ENCODE measurements at places on chromosomes 12 and 14.

DNA sequence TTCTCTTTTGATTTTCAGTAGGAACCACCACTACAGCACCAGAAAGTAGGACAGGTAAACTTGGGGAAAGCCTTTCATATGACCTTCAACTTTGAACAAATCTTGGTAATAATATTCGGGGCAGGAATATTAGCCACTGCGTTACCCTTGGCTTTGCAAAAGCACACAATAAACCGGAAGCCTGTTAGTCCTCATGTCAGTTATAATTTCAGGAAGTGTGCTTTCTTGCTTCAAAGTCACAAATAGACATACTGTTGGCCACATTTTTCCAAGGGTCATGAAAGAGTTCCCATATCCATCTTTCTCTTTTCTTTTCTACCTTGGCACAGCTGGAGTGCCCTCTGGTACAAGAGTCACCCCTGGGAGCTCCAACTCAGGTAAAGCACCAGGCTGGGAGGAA is 167.2 kb upstream of the CNTN1 start:
- no peak for DNase-seq
- H3K4me1 ChIP-seq = no peaks in the 10 kb centered on the region
- no peak overlapping the region for H3K4me3 ChIP-seq
- no peaks in the 10 kb centered on the region for H3K36me3 ChIP-seq

GRCh38 chr14:101350021-101350420 is 211.3 kb upstream of the DIO3 start:
- no peak overlapping the region for H3K27ac ChIP-seq
- H3K4me3 ChIP-seq = no peak overlapping the region
- H3K4me1 ChIP-seq = no peaks in the 10 kb centered on the region
- H3K36me3 ChIP-seq = no peaks in the 10 kb centered on the region
- no peak for DNase-seq

- DNase-seq = no peak
- no peak overlapping the region for H3K27ac ChIP-seq
- H3K4me3 ChIP-seq = no peak overlapping the region
- H3K4me1 ChIP-seq = no peaks in the 10 kb centered on the region
- H3K36me3 ChIP-seq = no peaks in the 10 kb centered on the region
Measured at GRCh38 chr12:70948976-70949336, 28.4 kb upstream of the PTPRR start.

GRCh38 chr14:71521238-71522135 is 410.7 kb upstream of the RGS6 start:
- H3K4me1 ChIP-seq = peaks cover 12% of the 10 kb centered on the region
- H3K36me3 ChIP-seq = no peaks in the 10 kb centered on the region
- no peak for DNase-seq
- H3K4me3 ChIP-seq = no peak overlapping the region
- no peaks in the 10 kb centered on the region for H3K27me3 ChIP-seq

GRCh38 chr14:54681811-54682261 is 114.9 kb downstream of the SAMD4A start:
- DNase-seq = no peak
- H3K36me3 ChIP-seq = no peaks in the 10 kb centered on the region
- no peaks in the 10 kb centered on the region for H3K27me3 ChIP-seq
- no peak overlapping the region for H3K4me3 ChIP-seq

Measured in MCF 10A (cell line).